ENCODE measurements at places on chromosomes 7 and 10.
A peak's percentile ranks its signal among the peaks of the same experiment; 100 is the strongest.

GRCh38 chr7:40033826-40034225 lies 83.8 kb downstream of the CDK13 start:
- DNase-seq: no peak

- DNase-seq: no peak
Measured at GRCh38 chr10:10320956-10321355, 696.7 kb upstream of the CELF2 start.

GRCh38 chr7:149529136-149529718 lies 31.6 kb upstream of the ZNF746 start:
- DNase-seq: no peak

DNA sequence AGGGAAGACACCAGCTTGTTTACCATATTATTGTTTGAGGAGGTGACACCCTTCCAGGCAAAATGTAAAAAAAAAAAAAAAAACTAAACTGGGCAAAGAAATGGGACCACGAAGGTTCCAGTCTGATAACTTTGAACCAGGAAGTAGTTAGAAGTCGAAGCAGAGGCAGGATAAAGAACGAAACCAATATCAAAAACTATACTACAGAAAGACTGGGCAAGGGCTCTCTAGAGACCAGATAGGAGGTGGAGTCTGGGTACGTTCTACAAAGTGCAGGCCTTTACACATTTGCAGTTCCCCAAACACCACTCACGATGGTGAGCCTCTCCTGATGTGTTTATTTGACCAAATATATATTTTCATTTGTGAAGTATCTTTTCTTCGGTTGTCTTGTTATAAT lies 125.7 kb upstream of the CDK1 start:
- no peak for DNase-seq

DNA sequence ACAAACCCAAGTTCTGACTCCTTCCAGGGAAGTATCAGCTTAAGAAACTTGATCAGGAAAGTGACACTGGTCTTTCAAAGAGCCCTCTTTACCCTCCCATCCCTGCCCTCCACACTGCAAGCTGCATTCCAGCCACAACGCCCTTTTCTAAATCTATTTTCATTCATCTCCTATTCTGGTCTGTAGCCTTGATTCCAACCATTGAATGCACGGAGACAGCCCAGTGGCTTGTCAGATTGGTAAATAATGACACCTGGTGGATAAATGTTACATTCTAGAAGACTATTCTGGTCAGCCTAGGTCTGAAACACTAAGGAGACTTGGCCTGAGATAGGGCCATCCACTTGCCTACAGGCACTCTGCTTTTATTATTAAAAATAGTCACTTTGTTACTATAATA lies 20.9 kb downstream of the MORN4 start:
- DNase-seq: no peak

DNA sequence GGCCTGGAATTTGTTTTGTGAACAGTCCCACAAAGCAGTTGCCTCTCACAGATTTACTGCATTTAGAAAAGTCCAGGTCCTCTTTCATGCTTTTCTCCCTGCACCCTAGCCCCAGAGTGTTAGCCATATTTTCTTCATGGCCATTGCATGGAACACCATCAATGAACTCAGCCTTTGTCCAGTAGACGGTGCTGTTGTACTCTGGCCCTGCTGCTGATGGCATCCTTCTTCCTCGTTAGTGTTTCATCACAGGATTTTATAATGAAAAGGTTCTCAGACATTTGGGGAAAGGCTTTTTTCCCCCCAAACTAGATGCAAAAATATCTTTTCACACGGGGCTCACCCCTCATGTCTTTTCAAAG lies 93.0 kb upstream of the SLC25A13 start:
- DNase-seq: no peak

DNA sequence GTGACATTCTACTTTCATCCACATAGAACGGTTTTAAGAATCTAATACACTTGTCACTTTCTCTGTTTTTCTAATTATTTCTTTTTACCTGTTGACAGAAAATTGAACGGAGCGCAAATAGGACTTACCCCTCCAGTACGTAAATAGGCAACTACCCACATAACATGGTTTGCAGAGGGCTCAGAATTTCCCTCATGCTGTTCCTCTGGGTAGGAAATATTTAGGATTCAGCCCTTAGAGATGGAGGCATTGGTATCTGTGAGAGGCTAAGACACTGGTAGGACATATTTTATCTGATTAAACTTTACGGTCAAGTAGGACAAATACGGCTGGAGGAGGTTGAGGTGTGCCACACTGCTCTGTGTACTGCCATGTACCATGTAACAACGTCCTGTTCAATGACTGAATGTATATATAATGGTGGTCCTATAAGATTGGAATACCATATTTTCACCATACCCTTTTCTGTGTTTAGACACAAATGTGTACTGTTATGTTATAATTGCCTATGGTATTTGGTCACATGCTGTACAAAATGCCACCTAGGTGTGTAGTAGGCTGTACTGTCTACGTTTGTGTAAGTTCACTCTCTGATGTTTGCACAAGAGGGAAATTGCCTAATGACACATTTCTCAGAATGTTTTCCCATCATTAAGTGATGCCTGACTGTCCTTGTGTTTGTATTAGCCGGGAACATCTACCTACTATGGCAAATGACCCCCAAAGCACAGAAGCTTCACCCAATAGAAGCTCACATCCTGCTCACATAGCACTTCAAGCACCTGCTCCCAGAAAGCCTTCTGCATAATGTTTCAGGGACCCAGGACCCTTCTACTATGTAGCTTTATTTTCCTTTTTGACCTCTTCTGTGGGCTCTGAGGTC lies 429.4 kb upstream of the AKR1E2 start:
- no peak for DNase-seq

- DNase-seq: no peak
Measured at GRCh38 chr10:122507616-122508015, 46.3 kb downstream of the HTRA1 start.

DNA sequence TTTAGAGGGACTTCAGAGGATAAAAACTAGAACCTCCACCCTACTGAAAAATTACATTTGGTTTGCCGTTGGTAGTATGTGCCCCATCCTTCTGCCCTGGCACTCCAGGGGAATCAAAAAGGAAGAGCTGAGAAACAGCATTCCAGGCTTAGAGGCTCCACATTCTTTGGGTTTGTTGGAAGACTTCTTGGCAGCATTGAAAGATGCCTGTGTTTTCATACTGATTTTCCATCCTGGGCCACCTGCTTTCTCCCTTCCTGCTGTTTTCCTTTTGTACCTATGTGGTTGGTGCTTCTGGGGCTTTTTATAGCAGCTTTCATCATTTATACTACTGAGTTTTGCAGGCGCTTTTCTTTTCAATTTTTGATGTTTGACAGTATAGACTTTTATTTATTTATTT lies 61.7 kb downstream of the AUTS2 start:
- no peak for DNase-seq

- no peak for DNase-seq
Measured at GRCh38 chr7:77685233-77685632, 11.0 kb upstream of the RSBN1L start.

GRCh38 chr7:140694592-140694991 lies 1.9 kb upstream of the NDUFB2 start:
- no peak for DNase-seq

DNA sequence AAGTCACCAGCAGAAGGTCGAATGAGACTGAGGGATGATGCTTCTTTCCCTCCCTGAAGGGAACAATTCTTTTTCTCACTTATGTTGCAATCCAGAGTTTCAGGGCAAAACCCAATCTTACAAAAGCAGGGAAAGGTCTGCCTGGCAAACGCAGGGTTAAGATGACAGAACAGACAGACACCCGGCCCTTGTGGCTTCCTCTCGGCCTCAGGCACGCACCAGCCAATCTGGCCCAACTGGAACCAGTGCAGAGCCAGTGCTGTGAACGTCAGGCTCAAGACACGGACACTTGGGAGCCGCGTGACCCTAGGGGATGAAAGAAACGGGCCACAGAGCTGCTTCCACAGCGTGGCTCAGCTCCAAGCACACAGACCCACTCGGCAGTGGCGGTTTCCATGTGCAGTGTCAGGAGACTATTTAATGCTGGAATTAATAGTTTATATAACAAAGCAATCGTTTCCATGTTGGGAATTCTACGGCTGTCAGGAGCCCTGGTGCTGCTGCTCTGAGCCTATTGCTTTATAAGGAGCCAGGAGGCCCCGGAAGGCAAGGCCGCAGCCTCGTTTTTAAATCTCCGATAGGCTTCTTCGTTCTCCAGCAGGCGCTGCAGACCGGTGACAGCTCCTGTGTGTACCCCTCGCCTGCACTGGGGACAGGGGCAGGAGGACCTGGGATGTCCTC lies 198.4 kb downstream of the DIP2C start:
- no peak for DNase-seq

DNA sequence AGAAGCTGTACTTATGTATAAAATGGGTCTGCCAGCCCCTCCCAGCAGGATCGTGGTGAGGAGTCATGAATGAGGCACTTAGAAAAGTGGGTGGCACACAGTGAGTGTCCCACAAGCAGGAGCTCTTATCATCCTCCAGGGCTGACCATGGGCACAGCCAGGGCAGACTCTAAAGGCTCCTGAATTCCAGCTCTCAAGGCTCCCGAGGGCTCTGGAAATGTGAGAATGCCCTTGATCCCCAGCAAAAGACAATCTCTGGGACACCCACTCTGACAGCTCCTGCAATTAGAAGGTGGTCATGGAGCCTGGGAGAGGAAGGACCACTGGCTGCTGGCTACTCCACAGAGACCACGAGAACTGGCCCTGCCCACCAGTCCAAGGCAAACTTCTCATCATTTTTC lies 1.6 kb downstream of the VSTM4 start:
- DNase-seq: peak; percentile 68

DNA sequence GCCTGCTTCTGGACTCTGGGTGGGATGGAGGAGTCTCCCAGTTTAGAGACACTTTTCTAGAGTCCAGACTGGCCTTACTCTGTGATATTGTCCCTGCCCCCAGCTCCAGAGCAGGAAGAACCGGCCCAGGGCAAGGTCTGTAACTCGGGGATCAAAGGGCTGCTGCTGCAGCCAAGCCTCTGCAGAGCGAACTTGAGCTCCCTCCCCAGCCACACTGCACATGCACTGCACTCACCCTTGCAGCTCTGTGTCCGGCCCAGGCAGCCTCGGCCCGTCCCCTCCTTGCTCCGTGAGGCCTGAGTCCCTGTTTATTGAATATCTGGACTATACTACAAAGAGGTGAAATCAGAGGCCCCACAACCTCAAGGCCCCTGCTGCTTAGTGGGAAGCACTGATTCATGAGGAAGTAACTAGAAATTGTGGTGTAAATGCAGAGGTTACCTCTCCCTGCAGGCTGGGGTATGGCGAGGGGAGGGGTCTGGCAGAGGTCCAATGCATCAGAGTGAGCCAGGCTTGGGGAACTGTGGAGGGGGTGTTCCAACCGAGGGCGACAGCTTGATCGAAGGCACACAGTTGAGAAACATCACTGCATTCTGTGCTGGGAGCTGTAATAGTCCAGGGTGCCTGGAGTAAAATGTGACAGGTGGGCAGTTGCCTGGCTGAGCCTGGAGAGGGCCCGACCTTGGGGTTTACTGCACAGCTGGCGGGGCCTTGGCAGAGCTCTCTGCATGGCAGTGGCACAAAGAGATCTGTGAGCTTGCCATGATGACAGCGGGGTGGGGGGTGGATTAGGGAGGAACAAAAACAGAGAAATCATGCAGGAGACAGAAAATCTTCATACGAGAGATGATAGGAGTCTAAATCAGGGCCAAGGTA lies 49.1 kb downstream of the AOC1 start:
- DNase-seq: no peak

DNA sequence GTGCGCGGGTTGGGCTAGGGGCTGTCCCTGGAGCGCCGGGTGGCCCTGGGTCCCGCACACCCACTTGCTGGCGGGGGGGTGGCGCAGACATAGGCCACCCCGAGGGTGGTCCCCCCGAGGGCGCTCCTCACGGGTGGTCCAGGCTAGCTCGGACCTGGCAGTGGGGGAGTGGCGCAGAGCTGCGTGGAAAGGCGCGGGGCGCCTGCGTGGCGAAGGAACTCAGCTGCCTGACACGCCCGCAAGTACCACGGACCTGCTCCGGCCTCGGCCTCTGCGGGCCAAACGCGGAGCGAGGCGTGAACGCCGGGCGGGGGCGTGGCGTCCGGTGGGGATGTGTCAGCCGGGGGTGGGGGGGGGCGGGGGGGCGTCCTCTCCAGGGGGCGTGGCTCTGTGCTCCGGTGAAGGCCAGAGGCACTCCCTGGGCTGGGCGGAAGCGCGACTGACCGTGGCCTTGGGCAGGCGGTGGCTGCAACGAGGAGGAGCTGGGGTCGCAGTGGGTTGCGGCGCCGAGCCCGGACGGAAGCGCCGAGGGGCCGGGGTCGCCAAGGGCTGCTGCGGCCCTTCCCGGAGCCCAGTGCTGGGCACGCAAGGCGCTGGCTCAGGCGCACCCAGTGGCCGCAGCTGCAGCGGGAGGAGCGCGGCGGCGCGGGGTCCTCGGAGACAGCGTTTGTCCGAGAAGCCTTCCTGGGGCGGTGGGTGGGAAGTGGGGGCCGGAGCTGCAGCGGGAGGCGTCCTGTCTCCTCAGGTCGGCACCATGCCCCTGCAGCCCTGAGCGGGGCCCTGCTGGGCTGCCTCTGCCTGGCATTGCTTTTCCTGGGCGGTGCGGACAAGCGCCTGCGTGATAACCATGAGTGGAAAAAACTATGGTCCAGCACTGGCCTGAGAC lies 58.9 kb upstream of the NUPR2 start:
- peak; percentile 75 for DNase-seq

DNA sequence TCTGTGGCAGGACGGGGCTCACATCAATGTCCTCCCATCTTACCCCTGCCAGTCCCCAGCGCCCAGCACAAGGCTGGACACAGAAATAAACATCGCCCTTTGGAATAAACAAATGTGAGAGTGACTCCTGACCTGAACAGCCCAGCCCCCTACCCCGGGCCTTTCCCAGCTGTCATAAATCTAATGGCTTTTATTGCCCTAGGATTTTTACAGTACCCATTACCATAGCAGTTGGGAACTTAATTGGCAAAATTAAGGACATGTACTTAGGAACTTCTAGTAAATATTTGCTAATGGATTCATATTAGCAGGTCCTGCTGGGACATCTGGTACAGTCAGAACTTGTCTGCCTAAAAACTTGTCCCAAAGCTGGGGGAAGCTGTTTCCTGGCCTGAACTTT lies 76.6 kb downstream of the GLRX3 start:
- DNase-seq: no peak

DNA sequence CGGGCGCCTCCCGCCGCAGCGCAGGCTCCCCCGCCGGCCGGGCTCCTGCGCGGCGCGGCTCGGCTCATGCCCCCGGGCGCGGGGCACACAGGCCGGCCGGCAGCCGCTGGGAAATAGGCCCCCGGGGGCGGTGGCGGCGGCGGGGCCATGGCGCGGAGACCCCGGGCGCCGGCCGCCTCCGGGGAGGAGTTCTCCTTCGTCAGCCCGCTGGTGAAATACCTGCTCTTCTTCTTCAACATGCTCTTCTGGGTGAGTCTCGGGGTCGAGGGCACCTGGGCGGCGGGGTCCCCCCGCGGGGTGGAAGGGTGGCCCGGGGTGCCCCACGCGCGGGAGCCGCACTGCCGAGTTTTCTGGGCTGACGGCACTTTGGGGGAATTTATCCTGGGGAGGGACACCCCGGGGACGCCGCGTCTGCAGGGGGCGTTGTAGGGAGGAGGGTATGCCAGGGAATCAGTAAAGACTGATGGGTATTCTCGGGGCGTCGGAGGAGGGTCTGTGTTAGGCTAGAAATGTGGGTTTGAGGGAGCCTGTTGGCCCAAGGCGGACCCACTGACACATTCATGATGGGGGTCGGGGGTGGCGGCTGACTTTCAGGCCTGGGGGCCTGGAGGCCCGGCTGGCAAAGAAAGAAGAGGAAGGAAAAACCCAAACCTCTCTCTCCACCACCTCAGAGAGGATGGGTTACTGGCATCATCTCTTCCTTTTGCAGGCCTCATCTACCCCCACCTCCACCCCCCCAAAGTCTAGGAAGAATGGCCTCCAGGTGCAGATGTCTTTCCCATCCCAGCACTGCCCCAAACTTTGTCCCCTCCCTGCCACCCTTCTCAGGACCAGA lies 544 bp downstream of the TSPAN33 start:
- DNase-seq: no peak
